ENCODE measurements at places on chromosomes 2 and 18.

- DNase-seq: no peak
Measured at GRCh38 chr2:11876889-11877288, 130.5 kb downstream of the LPIN1 start.

DNA sequence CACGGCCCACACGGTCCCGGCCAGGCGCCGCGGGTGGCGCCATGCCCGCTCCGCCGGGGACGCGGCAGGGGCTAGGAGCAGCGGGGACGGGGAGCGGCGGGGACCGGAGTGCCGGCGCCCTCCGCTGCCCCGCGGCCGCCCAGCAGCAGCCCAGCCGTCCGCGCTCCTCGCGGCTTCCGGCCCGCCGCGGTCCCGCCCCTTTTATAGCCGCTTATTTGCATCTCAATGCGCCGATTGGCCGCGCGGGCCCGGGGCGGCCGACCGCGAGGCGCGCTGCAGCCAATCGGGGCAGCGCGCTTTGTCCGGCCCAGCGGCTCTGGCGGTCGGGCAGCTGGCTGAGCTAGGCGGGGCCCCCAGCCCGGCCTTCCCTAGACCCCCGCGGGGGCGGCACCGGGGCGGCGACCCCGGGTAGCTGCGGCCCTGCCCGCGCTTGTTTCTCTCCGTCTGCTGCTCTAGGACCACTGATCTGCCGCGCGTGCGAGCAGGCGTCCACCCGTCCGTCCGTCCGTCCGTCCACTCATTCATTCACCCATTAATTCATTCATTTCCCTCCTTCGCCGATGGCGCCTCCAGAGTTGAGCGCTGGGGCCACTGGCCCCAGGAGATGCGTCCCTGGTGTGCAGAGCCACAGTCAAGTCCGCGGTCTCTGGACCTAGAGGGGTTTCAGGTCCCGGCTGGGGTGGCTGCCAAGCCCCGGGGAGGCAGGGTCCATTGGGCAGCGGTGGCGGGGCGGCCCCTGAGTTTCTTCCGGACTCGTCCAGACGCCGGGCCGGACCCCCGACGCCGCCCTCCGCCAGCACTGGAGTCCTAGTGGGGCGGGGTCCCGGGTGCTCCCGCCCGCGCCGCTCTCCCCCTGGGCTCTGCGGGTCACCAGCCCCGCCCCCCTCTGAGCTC is at the start of gene HES6:
Gene HES6 (minus strand): TSS at position 176 of the 894 bp plus-strand sequence. CDS start 133 bp downstream, at position 43.
- DNase-seq: peak; percentile 88

- no peak for DNase-seq
Measured at GRCh38 chr18:6022845-6023244, 127.5 kb upstream of the TMEM200C start.

DNA sequence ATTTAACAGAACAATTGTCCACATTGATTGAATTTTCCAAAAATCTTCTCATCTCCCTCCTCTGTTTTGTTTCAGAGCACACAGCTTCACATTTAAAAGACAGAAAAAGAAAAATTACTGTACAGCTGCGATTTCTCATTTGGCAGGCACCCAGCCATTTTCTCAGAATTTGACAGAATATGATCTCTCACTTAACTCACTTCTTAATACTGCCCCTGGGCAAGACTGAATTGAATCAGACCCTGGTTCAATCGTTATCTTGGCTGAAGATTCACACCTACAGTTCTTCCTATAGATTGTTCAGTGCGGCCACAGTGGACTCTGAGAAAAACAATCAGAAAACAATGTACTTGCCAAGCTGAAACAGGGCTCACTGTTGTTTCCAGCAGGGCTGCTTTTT is 90.2 kb upstream of the LHCGR start:
- no peak for DNase-seq

DNA sequence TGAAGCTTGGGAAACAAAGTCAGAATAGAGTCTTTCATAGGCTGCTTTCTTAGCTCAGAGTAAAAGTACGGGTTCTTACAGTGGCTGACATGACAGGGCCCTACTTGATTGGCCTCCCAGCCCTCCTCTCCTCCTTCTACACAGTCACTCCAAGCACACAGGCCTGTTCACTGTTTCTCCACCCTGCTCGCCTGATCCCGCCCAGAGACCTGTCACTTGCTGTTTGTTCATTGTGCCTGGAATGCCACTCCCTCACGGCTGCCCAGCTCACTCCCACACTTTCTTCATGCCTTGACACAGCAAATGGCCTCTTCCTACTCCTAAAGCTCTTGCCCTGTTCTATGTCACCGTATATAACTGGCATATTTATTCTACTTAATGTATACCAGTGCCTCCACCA is 104.8 kb downstream of the MAP4K4 start:
- no peak for DNase-seq

- no peak for DNase-seq
Measured at GRCh38 chr2:27369471-27370025, 590 bp downstream of the EIF2B4 start.

DNA sequence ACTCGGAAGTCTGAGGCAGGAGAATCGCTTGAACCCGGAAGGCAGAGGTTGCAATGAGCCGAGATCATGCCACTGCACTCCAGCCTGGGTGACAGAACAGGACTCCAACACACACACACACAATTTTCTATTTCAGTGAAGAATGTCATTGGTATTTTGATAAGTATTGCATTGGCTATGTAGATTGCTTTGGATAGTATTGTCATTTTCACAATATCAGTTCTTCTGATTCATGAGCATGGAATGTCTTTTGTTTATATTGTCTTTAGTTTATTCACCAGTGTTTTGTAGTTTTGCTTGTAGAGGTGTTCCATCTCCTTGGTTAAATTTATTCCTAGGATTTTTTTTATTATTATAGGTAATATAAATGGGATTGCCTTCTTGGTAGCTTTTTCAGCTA is 693.4 kb upstream of the SYT4 start:
- DNase-seq: no peak

GRCh38 chr2:215692387-215693079 is 256.7 kb upstream of the FN1 start:
- no peak for DNase-seq

- no peak for DNase-seq
Measured at GRCh38 chr2:213189001-213189899, 37.8 kb upstream of the IKZF2 start.

- DNase-seq: no peak
Measured at GRCh38 chr2:8416001-8416571, 265.8 kb upstream of the ID2 start.

DNA sequence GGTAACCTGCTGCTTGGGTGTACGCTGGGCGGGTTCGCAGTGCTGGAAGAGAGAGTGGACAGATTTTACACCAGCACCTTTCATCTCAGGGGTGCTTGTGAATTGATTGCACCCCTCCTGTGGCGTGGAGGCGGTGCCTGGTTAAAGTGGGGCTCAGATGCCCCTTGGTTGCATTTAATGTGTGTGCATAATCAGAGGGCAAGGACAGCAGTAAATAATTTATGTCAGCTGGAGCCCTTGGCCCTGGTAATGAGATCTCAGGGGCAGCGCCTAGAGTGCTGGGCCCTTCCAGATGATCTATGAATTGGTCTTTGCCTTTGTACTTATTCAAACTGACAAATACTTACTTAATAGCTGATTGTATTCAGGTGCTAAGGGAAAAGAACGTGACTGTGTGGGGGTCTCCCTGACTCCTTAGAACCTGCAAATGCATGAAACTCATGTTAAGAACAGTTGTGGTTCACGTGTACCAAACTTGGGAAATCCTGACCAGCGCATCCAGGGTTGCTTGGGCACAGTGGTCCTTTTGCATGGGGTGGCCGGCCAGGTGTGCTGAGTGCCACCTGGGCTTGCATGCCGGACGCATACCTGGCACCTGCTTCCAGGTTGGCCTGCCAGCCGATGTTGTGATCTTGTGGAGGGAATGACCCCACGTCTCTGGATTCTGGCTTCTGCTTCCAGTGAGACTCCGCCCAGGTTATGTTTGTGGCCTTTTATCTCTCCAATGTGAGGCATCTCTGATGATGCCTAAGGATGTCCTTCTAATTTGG is 118.5 kb downstream of the AGAP1 start:
- DNase-seq: no peak

GRCh38 chr18:10935588-10935987 is 213.8 kb downstream of the PIEZO2 start:
- DNase-seq: no peak

GRCh38 chr2:237773826-237774225 is 24.8 kb upstream of the RBM44 start:
- DNase-seq: no peak

- no peak for DNase-seq
Measured at GRCh38 chr2:65227020-65227455, 593 bp upstream of the ACTR2 start.

GRCh38 chr2:104746299-104746698 is 107.6 kb upstream of the POU3F3 start:
- DNase-seq: no peak

- no peak for DNase-seq
Measured at GRCh38 chr2:172242961-172243360, 140.3 kb upstream of the DLX2 start.

DNA sequence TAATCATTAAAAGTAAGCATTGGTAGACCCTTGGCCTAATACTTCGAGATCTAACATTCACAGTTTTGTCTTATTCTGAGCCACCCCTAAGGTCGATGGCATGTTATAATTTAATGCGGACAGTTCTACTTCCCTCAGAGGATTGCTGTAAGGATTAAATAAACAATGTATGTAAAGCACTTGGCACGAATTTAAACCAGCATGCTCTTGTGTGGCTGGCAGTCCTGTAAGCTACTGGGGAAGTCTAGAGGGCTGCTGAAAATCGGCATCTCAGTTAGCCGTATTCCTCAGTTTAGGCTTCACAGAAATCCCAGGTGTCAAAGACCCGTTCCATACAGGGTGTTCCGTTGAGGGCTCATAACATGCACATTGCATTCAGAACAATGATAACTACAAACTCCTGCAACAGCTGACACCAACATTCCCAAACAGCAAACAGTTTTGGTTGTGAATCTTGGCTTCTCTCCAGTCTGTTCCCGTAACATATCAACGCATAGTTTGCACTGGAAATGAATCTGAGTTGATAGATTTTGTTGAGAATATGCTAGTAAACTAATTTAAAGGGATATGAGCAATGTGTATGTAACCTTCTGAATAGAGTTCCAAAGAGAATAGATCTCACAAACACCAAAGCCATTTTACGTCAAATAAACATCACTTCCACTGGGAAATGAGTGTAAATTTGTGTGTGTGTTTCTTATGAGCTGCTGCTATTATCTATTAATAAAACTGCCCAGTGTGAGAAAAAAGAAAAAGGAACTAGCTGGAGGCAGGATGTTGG is 52.2 kb upstream of the ACKR3 start:
- DNase-seq: no peak

DNA sequence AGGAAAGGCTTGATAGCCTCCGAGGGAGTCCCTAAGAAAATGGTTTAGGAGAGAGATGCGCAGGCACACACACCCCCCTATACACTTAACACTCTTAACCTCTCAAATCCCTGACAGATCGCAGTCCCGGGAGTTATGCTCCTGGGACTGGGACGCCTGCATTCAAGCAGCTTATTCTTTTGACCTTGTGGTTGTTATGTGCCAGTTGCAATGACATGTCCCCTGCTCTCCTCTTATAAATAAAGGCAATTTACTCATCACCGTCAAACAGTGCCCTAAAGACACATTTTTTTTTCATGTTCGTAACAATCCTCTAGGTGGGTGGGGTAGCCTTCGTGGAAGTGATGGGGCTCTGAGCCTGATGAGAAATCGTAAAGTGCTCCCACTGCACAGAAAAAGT is 162.2 kb downstream of the LRRC30 start:
- no peak for DNase-seq

DNA sequence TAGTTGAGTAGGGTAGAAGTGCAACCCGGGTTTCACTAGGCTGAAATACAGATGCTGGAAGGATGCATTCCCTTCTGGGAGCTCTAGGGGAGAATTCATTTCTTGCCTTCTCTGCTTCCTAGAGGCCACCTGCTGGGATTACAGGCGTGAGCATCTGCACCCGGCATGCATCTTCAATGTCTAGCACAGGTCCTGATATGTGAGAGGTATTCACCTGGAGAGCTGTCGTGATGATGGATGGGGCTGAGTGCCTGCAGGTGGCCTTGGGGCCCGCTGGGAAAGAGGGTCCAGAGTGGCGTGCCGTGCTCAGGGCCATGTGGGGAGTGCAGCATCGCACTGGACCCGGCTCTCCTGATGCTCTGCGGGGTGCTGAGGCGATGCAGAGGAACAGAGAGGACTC is 6.6 kb upstream of the NTSR2 start:
- DNase-seq: no peak

DNA sequence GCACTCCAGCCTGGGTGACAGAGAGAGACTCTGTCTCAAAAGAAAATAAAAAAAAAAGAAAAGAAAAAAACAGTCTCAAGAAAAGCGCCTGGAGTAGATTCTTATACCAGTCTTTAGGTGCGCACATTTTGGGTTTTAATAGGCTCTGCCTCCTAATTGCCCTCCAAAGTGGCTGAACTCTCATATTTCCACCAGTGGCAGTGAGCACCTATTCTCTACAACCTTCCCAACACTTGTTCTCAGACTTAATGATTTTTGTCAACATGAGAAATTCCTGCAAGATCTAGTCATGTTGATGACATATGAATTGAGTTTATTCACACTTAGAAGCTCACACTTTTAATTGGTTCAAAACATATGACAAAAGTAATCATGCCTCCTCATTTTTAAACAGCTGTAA is 39.0 kb downstream of the PLB1 start:
- no peak for DNase-seq

GRCh38 chr2:156331572-156332283 is 793 bp downstream of the NR4A2 start:
- DNase-seq: peak; percentile 76

DNA sequence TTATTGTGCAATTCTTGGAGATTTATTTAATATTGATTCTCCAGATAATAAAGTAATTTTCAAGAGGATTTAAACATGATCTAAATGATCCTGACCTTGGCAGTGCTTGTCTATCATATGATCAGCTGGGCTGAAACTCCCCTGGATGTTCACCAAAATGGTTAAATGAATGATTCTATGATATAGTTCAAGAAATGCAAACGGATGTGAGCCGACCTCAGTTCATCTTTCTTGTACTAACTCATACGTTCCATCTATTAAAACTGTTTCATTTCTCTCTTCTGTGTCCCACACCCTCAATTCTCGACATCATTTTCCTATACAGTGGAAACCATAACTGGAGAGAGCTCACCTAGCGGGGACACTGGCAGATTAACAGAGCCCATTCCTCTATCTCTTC is 281.7 kb upstream of the CCDC68 start:
- no peak for DNase-seq

DNA sequence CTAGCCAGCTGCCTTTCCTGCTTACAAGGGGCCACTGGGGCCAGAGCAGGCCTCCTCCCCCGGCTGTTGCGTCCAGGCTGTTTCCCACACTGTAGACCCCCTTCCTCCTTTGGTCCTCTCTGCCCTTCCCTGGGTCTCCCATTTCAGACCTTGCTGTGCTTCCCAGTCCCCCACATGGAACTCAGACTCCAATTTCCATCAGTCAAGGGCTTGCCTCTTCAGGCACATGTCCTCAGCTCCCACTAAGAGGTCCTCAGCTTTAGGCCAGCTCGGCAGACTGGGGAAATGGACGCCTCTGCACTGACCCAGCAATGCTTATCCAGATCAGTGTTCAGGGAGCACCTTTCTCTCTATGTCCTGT is 98.0 kb upstream of the BZW1 start:
- no peak for DNase-seq

DNA sequence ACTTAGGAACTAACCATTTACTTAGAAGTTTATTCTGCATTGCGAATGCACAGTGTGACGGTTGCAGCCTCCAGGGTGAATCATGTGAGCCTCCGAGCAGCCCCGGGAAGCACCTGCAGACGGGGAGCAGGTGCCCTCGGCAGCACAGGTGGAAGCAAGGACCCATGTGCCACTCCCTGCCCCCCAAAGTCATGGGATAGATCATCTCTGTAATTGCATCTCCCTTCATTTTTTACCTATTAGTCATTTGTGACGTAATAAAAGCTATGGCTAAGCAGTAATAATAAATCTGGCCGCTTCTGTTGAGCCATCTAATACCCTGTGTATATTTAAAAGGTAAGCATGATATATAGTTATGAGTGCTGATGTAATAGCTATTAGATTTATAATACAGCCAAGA is 97.2 kb downstream of the PTGR3 start:
- no peak for DNase-seq
